ENCODE measurements at places on chromosomes 7 and 10.

- no peak for DNase-seq
Measured at GRCh38 chr7:117219485-117219884, 103.4 kb downstream of the WNT2 start.

- no peak for DNase-seq
Measured at GRCh38 chr10:43735907-43736306, 87.2 kb upstream of the ZNF32 start.

DNA sequence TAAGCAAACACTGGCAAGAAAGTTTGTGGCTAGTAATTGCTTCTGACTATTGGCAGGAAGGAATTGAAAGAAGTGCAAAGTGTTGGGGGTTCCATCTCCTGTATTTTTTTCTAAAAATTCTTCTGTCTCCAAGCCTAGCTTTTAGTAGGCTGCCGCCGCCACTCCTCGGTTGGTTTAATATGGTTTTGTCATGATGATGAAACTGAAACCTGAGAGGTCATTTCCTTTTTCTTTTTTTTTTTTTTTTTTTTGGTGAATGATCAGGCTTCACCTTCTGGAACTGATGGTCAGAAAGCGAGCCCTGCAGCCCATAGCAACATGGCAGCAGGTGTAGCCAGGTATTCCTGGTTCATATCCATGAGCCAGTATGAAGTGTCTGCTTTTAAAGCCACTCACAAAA, 75.3 kb upstream of the AGBL3 start:
- DNase-seq: no peak

DNA sequence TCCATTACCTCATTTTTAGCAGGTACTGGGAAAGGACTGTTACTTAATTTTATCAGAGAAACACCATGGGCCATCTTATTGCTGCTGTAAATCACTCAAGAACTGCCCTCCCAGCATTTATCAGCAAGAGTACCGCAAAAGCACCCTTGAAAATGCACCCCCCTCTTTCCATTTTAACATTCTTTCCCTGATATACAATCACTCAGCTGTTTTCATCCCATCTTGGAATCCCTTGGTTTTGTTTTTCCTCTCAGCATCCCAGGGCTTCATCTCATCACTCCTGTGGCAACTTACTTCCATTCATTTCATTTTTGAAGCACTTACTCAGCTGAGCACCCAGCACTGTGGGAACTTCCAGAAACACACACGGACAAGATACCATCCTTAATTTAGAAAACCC, 36.5 kb downstream of the RAPGEF5 start:
- DNase-seq: no peak

DNA sequence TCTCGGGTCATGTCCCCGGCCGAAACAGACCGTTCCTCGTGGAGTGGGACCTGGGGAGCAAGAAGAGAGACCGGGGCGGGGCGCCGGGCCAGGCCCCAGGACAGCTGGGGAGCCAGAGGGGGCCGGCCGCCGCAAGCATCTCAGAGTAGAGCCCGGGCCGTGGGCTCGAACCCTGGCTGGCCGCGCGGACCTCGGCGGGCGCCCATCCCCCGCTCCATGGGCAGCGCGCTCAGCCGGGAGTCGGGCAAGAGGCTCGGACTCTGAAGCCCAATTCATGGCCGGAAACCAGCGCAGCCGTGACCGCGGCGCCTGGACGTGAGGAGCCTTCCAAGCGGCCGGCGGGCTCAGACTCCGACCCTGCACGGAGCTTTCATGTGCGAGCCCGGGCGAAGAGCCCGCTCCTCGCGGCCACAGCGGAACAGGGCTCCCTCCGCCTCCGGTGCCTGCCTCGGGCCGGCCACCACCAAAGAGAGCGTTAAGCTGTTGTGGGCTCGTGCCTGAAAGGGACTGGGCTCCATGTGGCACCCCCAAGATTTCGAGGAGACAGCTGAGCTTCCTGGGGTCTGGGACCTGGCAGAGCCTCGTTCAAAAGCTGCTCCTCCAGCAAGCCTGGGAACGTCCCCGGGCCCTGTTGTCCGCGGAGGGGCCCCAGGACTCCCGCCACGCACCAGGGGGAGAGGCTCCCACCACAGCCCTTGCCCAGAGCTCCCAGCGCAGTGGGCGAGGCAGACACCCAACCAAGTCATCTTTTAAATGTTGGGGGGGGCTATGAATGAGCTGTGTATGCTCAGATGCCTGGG, 757 bp upstream of the GRID1 start:
- no peak for DNase-seq

- no peak for DNase-seq
Measured at GRCh38 chr7:84258628-84259027, 64.0 kb upstream of the SEMA3A start.

DNA sequence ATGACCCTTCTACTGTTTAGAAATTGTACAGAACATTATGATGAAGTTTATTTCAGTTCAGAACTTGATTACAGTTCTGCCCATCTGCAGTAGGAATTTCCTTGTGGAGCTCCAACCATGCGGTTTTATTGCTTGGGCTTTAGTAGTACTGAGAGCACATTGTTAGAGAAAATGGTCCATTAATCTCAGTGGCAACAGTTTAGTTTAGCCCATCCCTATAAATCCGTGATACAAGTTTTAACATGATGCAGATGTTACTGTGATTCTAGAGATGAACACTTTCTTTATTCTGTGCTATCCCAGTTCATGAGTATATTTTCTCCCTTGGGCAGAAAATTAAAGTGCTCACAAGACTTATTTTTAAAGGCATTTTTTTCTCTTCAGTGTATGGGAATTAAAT, 84.8 kb upstream of the FZD8 start:
- no peak for DNase-seq

GRCh38 chr7:137462847-137463246, 119.3 kb upstream of the PTN start:
- no peak for DNase-seq

GRCh38 chr7:101586078-101586905, 42.8 kb downstream of the MYL10 start:
- DNase-seq: no peak

DNA sequence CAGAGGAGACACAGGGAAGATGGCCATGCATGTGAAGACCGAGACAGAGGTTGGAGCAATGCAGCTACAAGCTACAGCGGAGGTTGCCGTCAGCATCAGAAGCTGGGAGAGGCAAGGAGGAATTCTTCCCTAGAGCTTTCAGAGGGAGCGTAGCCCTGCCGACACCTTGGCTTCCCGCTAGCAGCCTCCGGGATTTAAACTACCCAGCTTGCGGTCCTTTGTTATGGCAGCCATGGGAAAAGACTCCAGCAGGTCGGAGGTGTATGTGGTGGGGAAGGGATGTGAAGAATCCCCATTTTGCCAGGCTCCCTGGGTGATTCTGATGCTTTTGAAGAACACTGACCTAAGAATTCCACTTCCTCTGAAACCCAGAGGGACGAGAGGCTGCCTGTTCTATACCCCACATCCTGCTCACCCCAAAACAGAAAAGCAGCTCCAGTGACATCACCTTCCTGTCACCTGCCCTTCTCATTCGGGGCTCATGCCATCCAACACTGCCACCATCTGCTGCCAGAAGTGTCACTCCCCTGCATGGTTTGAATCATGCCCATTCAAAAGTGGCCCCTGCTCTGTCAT, 3.3 kb upstream of the SEPHS1 start:
- DNase-seq: no peak

- DNase-seq: no peak
Measured at GRCh38 chr10:11149807-11150141, 132.1 kb downstream of the CELF2 start.
